ENCODE measurements at places on chromosomes 1 and 21.

- peak; percentile 18 for DNase-seq
These were observed 32.7 kb downstream of the TFAP2E start for GRCh38 chr1:35605867-35606182.

GRCh38 chr1:208029381-208030287, 118.7 kb upstream of the CD34 start:
- peak; percentile 53 for DNase-seq

GRCh38 chr1:180486092-180486491, 16.3 kb downstream of the ACBD6 start:
- no peak for DNase-seq

GRCh38 chr1:167663002-167663772, 33.2 kb downstream of the RCSD1 start:
- DNase-seq, result no peak

- no peak for DNase-seq
These were observed 84.4 kb downstream of the ADARB1 start for GRCh38 chr21:45158491-45159423.

- no peak for DNase-seq
These were observed 111.5 kb downstream of the ETS2 start for GRCh38 chr21:38917043-38917774.

DNA sequence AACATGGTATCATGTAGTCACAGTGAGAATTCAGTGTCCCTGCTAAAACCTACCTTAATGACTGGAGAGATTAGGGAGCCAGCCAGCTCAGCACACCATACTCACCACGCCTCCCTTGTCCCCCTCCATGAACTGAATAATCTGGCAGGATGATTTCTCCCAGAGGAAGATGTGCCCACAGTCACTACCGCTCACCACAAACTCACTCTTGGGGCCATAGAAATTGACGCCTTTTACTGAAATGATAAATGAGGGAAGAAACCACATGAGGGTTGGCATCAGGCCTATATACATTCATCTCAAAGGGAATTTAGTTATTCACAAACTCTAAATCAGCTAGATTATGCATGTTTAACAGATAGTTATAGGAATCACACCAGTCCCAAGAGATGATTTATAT, 17.4 kb downstream of the PEA15 start:
- DNase-seq, result no peak

DNA sequence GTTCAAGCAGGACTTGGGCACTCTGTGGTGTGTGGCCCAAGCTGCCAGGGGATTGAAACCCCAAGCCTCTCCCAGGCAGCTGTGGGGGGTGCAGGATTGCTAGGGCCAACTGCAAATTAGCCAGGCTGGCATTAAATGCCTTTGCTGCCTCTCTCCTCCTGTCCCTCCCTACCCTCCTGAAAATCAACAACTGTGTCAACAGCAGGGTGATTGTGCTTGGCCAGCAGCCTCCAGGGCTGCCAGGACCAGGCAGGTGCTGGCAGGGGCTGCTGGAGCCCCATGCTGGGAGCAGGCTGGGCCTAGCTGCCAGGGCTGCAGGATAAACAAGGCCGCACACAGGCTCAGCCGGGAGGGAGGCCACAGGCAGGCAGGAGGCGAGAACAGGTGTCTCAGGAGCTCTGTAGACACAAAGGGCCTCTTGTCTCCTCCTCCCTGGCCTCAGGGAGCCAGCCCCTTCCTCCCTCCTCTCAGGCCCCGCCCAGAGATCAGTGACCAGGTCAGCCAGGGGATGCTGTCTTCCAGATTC, 11.4 kb downstream of the SOX13 start:
- DNase-seq, result no peak

GRCh38 chr1:118589238-118589846, 398.8 kb downstream of the TBX15 start:
- DNase-seq, result no peak

DNA sequence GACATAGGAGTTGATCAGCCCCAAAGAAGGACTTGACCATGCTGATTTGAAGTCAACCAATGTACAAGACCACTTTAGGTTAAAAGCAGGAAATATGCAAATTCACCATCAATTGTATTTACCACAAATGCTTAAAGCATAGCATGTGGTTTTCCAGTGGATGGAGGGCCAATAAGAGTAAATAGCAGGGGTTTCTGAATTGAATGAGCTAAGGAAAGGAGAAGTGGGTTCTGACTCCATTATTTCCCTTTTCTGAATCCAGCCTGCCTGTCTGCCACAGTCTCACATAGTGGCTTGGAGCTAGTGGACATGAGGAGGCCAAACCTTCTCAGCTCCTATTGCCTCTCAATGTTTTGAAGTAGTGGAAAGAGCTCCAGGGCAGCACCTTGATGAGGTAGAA, 7.2 kb upstream of the TNFSF18 start:
- DNase-seq, result no peak

GRCh38 chr1:241460098-241460873, 59.3 kb downstream of the FH start:
- DNase-seq, result no peak

DNA sequence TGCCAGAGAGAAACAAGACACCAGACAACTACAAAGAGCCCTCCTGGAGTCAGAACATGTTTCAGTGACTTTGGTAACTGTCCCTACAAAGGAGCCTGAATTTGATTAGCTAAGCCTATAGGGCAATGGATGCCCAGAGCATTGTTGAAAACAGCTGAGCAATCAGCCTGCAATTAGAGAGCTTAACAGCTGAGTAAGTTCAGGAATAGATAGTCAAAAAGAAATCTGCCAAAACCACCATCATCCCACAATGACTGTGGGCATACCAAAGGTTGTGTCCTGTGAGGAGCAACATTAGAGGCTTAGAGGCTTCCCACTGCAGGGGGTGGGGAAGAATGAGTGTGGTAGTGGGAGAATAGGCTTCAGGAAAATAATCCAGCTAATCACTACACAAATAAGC, 32.1 kb downstream of the SH3BP5L start:
- DNase-seq, result no peak

Data from GM04503 (cell line).